Activated CD4-positive, alpha-beta T cell treated with anti-CD3 and anti-CD28 coated beads, Interleukin-2, amount 50 U/mL, for 1 hour (primary cell): ENCODE measurements at places on chromosomes 2 and 18.

GRCh38 chr2:105782123-105782522 lies 37.4 kb downstream of the NCK2 start:
- DNase-seq: no peak

GRCh38 chr2:63052411-63053080 lies 1.9 kb downstream of the OTX1 start:
- DNase-seq: no peak

DNA sequence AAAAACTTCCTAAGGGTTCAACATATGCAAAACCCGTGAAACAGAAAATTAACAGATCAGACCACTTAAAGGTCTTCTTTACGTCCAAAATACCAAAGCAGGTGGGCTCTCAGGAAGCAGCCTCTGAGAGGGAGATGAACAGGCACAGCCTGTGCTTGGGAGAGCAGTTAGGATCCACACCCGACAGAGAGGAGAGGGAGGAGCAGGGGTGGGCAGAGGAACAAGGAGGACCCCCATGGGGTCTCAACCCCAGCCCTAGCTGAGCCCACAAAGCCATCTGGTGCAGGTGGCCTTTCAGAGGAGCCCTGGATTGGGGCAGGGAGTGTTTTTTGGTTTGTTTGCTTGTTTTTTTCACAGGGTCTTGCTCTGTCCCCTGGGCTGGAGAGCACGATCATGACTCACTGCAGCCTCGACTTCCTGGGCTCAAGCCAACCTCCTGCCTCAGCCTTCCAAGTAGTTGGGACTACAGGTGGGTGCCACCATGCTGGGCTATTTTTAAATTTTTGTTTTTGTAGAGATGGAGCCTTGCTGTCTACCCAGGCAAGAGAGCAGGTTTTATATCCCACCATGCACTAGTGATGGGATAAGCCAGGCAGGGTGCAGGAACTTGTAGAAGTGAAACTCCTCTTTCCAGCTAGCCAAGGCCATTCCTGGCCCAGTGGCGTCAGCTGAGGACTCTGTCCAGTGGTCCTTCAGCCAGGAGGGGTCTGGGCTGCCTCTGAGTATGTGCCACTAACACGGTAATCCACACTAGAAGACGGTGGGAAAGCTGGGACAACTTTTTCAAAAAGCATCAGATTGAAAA lies 154.1 kb upstream of the HDAC4 start:
- DNase-seq: no peak

DNA sequence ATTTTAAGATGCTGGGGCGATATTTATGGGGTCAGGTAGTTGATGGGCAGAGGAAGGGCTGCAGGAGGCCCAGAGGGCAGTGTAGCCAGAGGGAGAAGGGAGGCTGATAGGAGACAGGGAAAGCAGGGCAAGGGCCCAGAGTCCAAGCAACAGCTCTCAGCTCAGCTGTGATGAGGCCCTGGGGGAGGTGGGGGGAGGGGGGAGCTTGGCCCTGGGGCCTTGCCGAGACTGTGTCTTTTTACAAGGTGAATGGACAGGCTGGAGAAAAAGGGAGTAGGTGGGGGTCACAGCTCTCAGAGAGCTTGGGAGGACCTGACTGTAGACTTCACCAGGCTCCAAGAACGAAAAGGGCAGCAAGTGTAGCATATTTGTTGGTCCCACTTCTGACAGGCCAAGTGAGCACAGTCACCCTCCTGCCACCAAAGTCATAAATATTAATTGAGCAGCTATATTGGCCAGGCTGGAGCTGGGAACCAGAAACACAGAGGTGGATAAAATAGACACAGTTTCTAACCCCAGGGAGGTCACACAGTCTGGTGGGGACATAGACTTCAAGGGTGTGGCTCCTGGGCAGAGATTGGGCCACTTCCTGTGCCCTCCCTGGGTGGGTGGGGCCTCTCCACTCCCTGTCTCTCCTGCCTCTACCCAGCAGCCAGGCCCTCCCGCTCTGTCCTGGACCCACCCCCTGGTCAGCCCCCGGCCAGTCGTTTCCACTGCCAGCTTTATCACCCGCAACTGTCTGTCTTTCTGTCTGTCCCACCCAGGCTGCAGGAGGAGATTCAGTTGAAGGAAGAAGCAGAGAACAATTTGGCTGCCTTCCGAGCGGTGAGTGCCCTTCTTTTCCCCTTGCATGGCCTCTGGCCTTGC lies 1.4 kb downstream of the DES start:
- DNase-seq: no peak

DNA sequence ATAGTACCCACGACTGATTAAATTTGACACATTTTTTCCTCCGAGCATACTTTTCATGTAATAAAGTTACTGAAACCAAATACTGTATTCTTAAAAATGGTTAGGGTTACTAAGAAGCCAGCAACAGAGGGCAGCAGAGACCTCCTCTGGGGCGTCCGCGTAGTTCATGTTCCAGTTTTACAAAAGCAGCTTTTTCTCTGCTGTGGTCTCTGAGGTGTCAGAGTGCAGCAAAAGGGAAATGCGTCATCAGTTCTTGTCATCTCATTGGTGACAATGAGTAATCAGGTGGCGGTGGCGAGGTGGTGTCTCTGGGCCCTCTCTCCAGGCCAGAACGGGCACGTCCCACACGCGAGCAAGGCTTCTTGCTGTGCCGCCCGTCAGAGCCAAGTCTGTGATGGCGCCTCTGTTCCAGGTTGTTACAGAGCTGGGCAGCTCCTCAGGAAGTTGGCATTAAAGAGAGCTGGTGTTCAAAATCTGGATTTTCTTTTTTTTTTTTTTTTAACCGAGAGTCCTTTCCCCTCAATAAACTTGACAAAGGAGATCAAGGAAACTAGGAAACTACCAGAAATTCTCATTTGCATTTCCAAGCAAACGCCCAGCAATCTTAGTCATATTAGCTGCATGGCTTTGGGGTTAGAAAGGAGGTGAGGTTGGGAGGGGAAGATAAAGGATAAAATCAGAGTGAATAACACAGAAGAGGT lies 98.6 kb upstream of the BZW1 start:
- peak; percentile 88 for DNase-seq

DNA sequence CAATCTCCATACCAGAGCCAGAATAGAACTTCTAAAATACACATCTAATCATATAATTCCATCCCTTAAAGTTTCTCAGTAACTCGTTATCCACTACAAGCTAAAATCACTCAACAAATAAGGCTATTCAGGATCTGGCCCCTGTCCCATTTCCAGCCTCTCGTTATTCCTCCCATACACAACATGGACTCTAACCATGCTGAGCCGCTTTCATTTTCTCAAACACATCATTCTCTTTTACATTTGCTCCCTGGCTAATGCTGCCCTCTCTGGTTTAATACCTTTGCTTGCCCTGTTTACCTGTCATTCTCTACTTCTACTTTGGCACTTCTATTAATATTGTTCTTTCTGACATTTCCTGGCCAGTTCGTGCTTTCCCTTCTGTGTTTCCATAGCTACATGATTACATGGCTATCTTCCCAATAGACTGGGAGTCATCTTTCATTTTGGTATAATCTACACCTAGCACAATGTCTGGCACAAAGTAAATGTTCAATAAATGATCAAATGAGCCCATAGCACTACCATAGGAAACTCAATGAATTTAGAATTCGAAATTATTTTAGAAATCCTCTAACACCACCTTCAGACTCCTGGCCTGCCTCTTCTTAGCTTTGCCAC lies 163.6 kb upstream of the VRK2 start:
- DNase-seq: no peak

DNA sequence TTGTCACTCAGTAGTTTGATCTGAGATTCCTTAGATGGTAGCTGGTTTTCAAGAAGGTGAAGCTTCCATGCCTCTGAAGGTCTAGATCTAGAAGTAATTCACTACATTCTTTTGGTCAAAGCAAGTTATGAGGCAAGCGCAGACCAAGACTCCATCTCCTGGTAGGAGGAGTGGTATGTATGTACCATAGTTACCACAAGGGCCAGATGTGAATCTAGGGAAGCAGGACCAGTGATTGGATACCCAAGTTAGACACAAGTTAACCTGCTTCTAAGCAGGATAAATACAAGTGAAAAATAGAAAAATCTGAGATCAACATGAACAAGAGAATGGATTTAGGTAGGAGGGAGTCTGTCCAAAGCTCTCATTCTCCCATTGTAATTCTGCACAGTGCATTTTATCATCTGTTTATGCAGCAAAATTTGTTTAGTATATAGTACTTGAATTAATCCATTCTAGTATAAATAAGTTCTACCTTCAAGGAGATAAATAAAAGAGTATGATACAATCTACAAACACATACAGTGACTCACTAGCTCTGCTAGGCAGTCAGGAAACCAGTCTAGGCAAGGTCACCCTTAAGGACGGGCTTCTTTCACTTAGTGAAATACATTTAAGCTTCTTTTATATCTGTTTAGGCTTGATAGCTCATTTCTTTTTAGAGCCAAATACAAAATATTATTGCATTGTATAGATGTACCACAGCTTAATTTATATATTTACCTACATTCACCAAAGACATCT lies 14.2 kb upstream of the DOCK10 start:
- DNase-seq: no peak

DNA sequence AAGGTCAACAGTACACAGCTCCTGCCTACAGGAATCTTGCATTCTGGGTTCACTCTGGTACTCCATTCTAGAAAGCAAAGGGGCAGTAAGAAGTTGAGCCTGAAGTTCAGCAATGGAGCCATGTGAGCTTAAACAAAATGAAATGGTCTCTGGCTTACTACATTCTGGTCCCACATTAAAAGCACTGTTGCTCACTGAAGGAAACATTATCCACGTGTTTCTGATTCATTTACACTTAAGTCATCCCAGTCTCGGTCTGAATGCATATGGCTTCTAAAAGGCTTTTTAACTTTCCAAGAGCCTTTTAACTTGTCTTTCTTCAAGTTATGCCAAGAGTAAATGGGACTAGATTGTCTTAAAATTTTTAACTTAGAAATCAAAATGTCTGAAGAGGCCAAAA lies 177.8 kb downstream of the LNPK start:
- DNase-seq: no peak

DNA sequence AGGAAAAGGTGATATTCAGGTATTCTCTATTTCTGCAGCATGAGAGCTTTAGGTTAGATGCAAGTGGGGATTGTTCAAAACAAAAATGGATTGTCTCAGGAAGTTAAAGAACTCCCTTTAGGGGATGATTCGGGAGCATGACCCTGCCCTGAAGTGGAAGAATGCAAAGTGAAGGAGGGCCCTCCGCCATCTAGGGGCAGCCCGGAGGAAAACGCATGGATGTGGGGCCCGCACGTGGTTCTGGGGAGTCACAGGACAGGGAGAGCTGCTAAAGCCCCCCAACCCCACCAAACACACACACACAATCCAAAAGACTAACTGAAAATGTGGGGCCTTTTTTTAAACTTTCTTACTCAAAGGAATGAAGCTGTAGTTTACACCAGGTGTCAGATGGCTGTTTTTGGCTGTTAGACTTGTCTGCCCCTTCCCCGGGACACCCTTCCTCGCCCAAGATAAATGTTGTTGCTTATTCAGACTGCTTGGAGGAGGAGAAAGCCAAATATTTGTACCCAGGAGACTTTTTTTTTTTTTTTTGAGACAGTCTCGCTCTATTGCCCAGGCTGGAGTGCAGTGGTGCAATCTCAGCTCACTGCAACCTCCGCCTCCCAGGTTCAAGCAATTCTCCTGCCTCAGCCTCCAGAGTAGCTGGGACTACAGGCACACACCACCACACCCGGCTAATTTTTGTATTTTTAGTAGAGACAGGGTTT lies 78.8 kb downstream of the HNRNPLL start:
- DNase-seq: no peak

DNA sequence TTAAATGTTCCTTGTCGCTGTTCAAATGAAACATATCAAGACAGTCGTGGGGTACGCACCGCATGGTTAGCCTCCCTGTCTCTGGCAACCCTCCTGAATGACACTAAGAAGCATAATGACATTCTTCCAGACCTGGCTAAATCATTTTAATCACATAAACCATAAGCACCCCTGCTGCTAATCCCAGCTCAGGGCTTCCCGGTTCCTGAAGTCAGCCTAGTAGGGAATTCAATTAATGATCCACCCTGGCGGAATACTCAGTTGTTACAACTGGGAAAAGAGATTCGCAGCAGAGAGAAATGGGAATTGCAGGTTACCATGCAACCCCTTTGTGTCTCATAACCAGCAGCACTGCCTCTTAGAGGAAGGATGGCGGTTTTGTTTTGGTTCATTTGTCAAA lies 200.8 kb upstream of the AGAP1 start:
- DNase-seq: no peak

GRCh38 chr2:49028101-49028500 lies 126.2 kb downstream of the FSHR start:
- no peak for DNase-seq

DNA sequence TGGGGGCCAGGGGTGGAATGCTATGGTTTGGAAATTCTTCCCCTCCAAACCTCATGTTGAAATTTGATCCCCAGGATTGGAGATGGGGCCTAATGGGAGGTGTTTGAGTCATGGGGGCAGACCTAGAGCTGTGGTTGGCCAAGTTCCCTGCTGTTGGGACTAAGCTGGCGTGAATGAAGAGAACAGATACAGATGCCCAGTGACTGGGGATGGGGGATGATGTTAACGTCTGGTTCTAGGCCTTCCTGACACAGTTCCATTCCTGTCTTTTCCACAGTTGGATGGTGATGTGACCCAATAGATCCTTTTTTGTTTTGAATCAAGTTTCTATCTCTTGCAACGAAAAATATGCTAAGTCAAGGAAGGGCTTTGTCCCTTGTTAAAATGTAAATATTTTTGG lies 23.7 kb downstream of the KLHL23 start:
- no peak for DNase-seq

- no peak for DNase-seq
Measured at GRCh38 chr18:7467708-7468466, 99.2 kb upstream of the PTPRM start.

DNA sequence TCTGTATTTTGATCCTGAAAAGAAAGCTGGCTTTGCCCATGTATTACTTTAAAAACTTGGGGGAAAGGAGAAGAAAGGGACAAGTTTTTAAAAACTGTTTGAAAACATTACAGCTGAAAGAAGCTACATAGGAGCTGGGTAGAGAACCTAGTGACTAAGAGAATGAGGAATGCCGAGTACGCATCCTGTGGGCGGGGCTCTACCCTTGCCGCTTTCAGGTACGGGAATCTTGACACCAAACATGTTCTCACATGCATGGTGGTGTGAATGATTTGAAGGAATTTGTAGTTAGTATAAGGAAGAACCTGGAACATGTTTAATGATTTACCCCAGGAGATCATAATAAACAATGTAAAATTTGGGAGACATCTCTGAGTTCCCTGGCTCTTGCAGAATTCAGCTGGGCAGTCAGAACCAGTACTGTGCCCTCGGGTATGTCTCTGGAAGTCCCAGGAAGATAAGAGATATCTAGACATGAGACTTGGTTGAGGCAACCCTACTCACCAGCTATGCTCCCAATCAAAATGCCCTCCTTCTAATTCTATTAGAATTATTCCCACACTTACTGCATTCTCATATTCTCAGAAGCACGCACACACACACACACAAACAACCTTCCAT lies 16.5 kb upstream of the TGFA start:
- DNase-seq: no peak

GRCh38 chr18:3008541-3008940 lies 4.4 kb downstream of the LPIN2 start:
- DNase-seq: no peak

GRCh38 chr2:68258851-68259250 lies 6.5 kb upstream of the PPP3R1 start:
- no peak for DNase-seq

- DNase-seq: no peak
Measured at GRCh38 chr2:65383541-65384488, 48.6 kb downstream of the SPRED2 start.
